ENCODE measurements at places on chromosomes 7 and 10.

GRCh38 chr10:22503315-22504088 lies 158.2 kb downstream of the SPAG6 start:
- peak; percentile 60 for DNase-seq

DNA sequence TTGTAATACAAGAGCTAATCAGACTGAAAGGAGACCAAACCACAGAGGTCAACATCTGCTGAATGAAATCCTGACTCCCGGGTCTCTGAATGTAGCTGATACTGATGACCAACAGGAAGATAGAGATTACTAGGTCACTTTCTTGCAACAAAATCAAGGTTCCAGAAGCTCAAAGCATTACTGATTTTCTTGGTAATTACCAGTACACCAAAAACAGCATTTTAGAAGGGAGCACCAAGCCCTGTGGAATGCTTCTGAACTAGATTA lies 177.7 kb downstream of the SLC25A13 start:
- DNase-seq: no peak

DNA sequence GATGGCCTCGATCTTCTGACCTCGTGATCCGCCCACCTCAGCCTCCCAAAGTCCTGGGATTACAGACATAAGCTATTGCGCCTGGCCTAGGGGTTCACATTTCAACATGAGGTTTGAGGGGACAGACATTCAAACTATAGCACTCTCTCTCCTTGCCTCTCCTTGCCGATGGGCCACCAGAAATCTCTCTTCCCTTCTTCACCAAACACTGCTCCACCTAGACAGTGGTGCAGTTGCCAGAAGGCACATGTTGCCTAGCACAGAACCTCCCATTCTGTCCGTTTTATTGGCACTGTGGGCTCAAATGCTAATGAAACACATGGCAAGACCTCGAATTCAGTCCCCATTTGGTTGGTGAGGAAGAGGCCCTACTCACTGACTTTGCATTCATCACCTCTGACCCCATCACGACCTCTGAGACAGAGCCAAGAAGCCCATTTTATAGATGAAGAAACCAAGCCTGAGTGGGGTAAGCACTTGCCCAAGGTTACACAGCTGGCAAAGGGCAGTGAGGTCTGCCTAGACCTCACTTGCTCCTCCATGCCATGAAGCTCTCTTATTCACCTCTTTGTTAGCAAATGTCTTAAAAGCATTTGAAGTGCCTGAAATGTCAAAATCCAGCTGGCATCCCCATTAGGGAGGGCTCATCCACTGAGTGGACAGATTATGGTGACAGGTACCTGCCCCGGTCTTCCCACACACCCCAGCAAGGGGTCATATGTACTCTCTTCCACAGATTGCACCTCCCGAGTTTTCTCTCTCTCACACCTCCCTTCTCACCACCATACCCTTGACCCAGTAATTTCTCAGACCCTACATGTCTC lies 34.0 kb downstream of the GPRIN2 start:
- no peak for DNase-seq

- DNase-seq: no peak
Measured at GRCh38 chr10:62707810-62708209, 96.7 kb upstream of the ADO start.

DNA sequence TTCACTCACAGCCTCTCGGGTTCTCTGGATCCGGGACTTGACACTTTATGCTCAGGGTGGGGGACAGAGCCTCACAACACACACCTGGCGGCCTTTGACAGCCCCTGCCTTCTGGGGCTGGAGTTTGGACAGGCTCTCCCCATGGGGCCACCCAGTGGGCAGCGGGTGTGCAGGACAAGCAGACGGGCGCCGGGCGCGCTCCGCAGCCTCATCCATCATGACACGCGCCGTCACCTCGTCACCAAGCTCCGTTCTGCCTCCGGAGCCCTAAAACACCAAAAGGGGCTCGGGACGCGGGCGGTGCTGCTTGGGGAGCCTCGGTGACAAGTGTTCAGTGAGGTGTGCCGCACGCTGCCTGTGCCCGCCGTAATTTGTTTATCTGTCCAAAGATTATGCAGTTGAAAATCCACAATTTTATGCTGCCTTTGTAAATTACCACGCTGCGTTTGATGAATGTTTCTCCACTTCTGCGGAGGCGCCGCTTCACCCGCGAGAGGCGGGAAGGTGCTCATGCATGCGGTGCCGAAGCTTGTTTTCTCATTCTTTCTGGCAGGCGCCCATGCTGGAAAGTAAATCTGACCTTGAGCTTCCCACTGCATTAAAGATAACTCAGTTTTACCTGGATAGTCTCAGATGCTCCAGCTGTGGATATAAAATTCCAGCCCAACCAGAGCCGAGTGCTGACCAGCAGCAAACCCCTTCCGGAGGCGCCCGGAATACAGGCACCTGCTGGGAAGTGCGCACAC lies 6.2 kb downstream of the NKX6-2 start:
- no peak for DNase-seq
